NCI-H1092 (cell line): ENCODE measurements at places on chromosomes 2 and 18.

DNA sequence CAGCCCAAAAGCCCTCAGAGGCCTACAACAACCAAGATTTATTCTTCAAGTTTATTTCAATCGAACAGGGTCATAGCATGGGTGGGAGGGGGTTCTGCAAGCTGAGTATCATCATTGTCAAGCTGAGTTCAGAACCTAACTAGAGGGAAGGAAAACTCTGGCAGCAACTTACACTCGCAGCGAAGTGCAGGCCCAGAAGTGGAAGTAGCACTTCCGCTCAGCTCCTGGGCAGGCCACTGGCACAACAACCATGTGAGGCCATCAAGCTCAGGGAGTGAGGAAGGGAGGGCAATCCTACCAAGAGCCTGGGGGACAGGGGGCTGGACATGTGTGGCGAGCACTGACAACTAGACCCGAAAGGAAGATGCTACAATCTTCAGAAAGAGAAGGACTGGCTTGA, 4.8 kb downstream of the UXS1 start:
- DNase-seq: no peak

DNA sequence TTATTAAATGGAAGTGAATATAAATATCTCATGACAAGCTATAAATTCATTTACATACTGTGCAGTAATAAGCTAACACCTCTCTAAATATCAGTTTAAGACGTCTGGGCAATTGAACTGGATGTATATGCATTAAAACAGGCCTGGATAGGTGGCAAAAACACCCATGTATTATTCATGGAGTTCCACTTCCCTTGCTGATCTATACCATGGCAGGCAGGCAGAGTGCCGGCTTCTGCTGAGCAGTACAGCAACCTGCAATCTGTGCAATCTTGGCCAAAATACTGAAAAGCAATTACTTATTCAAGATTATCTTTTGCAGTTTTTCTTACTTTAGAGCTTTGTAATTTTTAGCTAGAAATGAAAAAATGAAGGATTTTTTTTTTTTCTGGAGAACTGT, 112.1 kb upstream of the PIEZO2 start:
- no peak for DNase-seq

DNA sequence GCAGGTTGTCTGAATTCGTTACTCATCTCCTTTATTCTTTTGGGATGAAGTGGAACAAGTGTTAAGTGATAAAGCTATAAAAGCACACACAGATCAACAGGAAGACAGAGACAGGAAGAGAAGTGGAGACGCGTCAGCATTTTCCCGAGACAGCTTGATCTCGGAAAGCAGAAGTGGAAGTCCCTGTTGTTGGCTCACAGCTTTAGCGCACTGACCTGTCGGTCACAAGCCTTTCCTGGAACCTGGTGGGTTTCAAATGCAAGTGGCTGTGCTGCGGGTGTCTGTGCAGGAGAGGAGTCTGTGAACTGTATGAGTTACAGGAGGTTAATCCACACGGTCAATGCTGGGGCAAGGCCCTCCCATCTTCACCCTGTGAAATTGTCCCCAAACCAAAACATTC, 116.6 kb upstream of the PELI1 start:
- DNase-seq: no peak

DNA sequence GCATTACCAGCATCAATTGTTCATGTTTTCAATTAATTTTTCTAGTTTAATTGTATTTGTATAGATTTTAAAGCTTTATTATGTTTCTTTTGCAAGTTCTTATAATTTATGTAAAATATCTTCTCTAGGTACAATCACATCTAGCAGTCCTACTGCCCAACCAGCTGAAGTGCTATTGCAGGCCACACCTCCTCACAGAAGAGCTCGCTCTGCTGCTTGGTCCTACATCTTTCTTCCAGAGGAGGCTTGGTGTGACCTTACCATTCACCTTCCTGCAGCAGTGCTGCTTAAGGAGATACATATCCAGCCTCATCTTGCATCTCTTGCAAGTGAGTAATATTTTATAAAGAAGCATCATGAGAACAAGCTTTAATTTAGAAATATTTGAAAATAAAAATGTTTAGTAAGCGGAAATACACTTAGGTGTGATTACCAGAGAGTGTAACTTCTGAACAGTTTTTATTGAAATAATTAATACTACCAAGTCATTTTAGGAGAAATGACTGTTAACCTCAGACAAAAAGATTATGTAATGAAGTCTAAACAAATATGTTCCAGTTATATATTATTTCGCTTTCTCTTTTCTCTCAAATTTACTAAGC, 122.9 kb upstream of the TTC27 start:
- DNase-seq: no peak

GRCh38 chr18:48186131-48186766, 222.9 kb downstream of the ZBTB7C start:
- DNase-seq: peak; percentile 52

DNA sequence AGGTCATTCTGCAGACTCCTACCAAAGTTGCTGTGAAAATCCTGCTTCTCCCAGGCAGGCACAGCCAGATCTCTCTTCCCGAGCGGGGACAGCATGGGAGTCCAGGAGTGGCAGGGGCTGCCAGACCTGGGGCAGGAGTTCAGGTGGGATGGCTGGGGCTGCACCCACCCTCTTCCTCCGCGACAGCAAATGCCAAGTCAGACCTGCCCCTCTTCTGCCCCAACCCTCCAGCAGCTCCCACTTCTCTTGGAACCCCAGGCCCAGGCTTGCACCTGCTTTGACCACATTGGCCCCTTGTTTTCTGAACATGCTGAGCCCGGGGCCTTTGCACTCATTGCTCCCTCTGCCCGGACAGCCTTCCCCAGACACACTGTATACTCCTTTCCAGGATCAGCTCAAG, 288.2 kb upstream of the HS6ST1 start:
- no peak for DNase-seq

DNA sequence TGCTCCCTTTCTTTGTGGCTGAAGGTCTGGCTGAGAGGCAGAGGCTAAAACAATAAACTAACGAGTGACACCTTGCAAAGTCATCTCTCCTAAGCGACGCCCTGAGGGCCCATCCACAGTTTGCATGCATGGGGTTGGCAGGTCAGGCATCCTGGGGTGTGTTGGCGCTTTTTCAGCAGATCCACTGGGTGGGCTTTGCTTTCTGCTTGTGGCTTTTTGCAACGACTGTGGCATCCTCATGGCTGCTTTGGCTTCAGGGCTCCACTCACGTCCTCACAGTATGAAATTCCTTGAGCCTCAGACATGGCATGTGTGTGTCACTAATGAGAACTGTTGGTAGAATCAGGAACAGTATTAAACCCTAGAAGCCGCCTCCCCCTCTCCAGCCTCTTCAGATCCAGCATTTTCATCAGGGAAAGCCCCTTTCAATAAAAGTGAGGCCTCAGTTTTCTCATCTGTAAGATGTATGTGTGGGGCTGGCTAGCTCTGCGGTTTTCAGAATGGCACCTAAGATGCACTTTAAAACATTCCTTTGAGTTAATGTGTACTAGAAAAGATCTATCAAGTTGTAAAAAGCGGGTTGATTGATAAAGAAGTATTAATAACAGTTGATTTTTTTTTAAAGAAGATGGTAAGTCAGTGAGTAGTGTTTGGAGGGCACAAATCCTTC, 72.5 kb downstream of the SH3BP4 start:
- no peak for DNase-seq

- peak; percentile 79 for DNase-seq
Measured at GRCh38 chr18:36296650-36297416, 680 bp upstream of the FHOD3 start.

DNA sequence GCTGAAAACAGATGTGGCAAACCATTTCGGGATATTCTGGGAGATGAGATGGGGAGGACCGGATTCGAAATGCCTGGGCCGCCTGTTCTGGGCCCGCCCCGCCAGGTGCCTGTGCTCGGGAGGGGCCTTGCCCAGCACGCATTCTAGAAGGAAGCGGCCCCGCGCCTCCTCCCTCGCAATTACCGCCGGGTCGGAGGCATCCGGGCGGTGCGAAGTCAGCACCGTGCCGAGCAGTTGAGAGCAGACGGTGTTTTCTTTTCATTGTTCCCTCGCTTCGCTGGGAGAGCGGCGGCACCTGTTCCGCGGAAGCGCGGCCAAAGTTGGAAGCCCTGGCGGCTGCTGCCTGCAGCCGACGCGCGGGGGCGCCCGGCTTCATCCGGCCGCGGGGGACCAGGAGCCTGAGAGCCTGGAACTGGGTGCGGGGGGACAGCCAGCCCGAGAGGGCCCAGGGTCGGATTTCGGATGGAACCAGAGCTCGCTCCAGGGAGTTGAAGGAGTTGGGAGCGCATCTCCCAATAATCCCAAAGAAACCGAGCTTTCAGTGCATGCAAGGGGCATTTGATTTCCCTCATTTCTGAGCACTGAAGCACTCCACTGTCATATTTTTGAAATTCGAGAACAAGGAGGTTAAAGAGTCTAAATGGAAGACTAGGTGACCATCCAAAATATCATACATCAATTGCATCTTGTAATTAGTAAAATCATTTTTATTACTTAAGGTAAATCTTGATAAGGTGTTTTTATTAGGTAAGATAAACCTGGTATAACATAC, 241.8 kb upstream of the RAB12 start:
- DNase-seq: peak; percentile 59

GRCh38 chr2:46461011-46461674, 18.2 kb upstream of the TMEM247 start:
- peak; percentile 32 for DNase-seq

GRCh38 chr2:199136681-199137080, 321.1 kb downstream of the SATB2 start:
- DNase-seq: no peak
